ENCODE measurements at places on chromosomes 5 and 9. TPM values are rescaled to one million over a fixed set of nuclear protein-coding genes. Genes with fewer than 3 reads are reported as not detected.

DOK3 gene
- 3.0 TPM for polyA plus RNA-seq

TSSK1B gene
- not detected for polyA plus RNA-seq

GRIA1 gene
- under 0.01 TPM for polyA plus RNA-seq

CAMLG gene
- polyA plus RNA-seq: 27.0 TPM

ST8SIA4 gene
- polyA plus RNA-seq: 3.0 TPM

PHYHD1 gene
- polyA plus RNA-seq: 13.2 TPM

APBA1 gene
- polyA plus RNA-seq: 2.3 TPM

ZNF622 gene
- polyA plus RNA-seq: 36.5 TPM

MEIKIN gene
- polyA plus RNA-seq: 0.31 TPM

SH3PXD2B gene
- polyA plus RNA-seq: 9.2 TPM

IRX1 gene
- polyA plus RNA-seq: not detected

LCN9 gene
- not detected for polyA plus RNA-seq

STK32A gene
- polyA plus RNA-seq: 0.50 TPM

FGF1 gene
- polyA plus RNA-seq: 1.8 TPM

SYNPO gene
- 18.6 TPM for polyA plus RNA-seq

TRAF2 gene
- polyA plus RNA-seq: 13.9 TPM

STRBP gene
- 18.0 TPM for polyA plus RNA-seq

IFNA13 gene
- polyA plus RNA-seq: not detected

DMRT2 gene
- 1.8 TPM for polyA plus RNA-seq

HTR1A gene
- polyA plus RNA-seq: not detected

ZFP2 gene
- not detected for polyA plus RNA-seq

BTNL8 gene
- polyA plus RNA-seq: 16.0 TPM

SMIM27 gene
- polyA plus RNA-seq: 12.3 TPM

CDC20B gene
- polyA plus RNA-seq: not detected

CNOT6 gene
- polyA plus RNA-seq: 11.6 TPM

PTGS1 gene
- 4.2 TPM for polyA plus RNA-seq

IL3 gene
- not detected for polyA plus RNA-seq

NIM1K gene
- polyA plus RNA-seq: 0.42 TPM

INSYN2B gene
- polyA plus RNA-seq: 0.03 TPM

PCDHGB4 gene
- not detected for polyA plus RNA-seq

MARCOL gene
- not detected for polyA plus RNA-seq

GPX8 gene
- polyA plus RNA-seq: 8.9 TPM

SLC6A7 gene
- 0.60 TPM for polyA plus RNA-seq

ERGIC1 gene
- polyA plus RNA-seq: 160 TPM

OSMR gene
- 12.4 TPM for polyA plus RNA-seq
